Activated CD4-positive, alpha-beta T cell treated with anti-CD3 and anti-CD28 coated beads, Interleukin-2, amount 50 U/mL, for 48 hours (primary cell): ENCODE measurements at places on chromosomes 12 and 14.

GRCh38 chr12:65628061-65628460 is 196.2 kb upstream of the HMGA2 start:
- no peak for DNase-seq

DNA sequence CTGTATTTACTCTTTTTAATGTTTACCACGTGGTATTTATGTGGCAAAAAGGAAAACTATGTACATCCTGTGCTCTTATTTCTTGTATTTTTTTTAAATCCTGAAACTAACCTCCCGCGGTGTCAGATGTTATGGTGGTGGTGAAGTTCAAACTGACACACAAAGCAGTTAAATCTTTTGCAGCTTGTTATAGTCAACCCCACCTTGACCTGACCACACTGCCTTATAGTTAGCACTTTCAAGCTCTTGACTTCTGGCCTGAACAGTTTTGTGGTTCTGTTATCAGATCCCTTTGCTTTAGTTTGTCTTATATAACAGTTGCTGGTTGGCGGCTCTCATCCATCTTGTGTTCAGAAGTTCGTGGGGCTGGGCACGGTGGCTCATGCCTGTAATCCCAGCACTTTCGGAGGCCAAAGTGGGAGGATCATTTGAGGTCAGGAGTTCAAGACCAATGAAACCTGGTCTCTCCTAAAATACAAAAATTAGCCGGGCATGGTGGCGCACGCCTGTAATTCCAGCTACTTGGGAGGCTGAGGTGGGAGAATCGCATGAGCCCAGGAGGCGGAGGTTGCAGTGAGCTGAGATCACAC is 2.1 kb downstream of the UNG start:
- no peak for DNase-seq

GRCh38 chr14:22383515-22384166 is 205.4 kb downstream of the DAD1 start:
- no peak for DNase-seq

GRCh38 chr12:96465896-96466295 is 23.5 kb upstream of the CFAP54 start:
- no peak for DNase-seq

DNA sequence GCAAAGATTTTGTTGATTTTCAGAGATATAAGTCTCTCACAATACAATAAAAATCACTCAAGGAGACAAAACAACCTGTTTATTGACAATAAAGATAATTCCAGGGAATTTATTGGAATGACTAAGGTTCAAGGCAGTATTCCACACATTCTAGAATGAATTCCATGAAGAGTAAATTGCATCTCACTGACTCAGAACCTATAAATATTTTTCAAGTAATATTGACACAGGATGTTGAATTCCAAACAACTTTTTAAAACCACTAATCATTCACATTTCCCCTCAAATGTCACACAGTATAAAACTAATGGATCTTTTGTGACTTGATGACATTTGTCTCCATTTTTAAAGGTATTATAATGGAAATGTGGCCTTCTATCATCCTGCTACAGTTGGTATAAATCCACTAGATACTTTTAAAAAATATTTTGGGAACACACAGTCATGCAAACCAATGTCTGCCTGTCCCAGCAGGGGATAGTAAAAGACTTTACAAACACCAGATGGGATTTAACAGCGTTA is 42.1 kb upstream of the LGR5 start:
- DNase-seq, result no peak

DNA sequence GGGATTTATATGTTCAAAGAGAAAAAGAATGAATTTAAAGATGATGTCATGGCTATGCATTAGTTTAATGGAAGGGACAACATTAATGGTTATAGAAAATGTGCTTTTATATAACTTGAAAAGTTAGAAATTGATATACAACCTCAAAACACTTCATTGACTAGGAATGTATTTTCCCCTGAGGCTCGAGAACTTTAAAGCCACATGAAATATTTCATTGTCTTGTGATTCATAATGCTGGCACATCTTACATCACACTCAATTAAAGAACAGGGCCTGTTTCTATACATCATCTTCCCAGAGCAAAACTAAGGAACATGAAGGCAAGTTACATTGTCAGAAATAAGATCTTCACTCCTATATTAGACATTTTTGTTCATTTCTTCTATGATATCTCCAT is 35.2 kb upstream of the PAWR start:
- no peak for DNase-seq

DNA sequence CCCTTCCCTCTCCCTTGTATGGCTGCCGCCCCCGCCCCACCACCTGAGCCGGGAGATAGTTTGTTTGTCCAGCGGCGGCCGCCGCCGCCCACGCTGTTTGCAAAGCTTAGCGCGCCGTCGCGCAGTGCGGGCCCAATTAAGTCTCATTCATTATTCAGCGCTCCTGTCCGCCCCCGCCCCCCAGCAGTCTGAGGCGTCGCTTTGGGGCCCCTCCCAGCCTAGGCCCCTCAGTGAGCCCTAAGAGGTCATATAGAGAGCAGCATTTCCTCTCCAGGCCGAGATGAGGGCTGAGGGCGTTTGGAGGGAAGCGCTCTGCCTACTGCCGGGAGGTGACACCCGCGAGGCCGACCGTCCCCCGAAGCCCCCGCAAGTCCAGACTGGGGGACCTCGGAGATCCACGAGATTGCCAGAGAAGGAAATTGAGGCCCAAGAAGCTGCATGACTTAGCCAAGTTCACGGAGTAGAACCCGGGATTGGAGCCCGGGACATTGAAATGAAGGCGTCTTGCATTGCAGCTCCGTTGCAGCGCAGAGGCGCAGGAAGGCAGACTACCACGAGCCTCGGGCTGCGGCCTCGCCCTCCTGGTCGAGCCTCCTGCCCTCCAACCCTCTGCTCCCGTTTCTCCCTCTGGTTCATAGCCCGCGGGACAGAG is at the start of gene DNAJC22:
Gene DNAJC22, plus strand, starts transcription at position 230 of the 652 bp plus-strand sequence. CDS start 1,985 bp downstream, outside the sequence.
- DNase-seq, result peak; percentile 34

GRCh38 chr12:56101045-56101444 is 3.3 kb upstream of the PA2G4 start:
- no peak for DNase-seq

- DNase-seq, result no peak
Observed at GRCh38 chr12:14148489-14149270, 167.3 kb upstream of the GRIN2B start.

DNA sequence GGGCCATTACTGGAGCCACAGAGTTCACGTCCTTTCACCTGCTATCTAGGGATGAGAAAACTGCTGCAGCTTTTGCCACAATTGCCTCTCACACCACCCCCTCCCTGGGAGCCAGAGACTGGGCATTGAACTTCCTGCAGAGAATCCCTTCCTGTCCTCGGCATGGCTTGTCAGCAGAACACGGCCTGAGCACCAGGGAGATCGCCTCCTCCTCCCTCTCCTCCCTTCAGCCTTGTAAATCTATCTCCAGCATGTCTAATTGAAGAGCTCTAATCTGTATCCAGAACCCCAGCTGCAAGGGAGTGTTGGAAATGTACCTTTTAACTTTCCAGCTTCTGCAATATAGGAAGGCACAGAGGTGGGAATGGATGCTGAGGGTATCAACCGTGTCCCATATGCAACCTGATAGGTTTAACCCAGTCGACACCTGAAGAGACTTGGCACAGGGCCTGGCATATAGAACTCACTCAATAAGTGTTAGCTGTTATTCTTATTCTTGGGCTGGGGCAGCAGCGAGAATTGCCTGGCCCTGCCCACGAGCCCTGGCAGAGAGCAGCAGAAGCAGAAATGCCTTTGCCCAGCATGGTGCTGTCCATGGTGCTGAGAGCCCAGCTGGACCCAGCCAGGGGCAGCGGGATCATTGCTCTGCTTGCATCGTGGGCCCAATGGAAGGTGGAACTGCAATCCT is 26.8 kb downstream of the TMEM63C start:
- peak; percentile 59 for DNase-seq

DNA sequence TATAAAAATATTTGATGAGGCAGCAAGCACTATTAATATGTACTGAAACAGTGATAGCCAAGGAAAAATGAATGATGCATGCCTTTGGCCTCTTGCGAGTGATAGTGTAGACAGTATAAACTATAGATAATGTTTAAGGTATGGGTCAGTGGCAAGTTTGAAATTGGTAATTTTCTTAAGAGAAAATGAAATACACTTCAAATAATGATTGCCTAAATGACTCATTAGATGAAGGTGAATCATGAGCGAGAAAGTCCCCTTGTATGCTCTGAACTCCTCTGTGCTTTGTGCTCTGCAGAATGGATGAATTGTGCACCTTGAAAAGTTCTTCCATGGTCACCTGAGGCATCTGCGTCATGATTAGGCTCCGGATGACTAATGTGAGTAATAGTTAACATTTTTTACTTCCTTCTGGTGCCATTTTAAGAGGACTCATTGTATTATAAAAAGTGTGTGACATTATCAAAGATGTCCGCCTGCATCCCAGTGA is 84.9 kb upstream of the RTL1 start:
- no peak for DNase-seq

- DNase-seq, result peak; percentile 20
Observed at GRCh38 chr12:27711317-27711682, 668 bp downstream of the MRPS35 start.

DNA sequence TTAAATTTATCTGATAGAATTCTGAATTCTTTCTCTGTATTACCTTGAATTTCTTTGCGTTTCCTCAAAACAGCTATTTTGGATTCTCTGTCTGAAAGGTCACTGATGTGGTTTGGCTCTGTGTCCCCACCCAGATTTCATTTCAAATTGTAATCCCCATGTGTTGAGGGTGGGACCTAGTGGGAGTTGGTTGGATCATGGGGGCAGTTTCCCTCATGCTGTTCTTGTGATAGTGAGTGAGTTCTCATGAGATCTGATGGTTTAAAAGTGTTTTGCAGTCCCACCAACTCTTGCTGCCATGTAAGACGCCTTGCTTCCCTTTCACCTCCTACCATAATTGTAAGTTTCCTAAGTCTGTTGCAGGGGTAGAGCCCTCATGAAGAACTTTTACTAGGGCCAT is 34.1 kb upstream of the OR6J1 start:
- no peak for DNase-seq

DNA sequence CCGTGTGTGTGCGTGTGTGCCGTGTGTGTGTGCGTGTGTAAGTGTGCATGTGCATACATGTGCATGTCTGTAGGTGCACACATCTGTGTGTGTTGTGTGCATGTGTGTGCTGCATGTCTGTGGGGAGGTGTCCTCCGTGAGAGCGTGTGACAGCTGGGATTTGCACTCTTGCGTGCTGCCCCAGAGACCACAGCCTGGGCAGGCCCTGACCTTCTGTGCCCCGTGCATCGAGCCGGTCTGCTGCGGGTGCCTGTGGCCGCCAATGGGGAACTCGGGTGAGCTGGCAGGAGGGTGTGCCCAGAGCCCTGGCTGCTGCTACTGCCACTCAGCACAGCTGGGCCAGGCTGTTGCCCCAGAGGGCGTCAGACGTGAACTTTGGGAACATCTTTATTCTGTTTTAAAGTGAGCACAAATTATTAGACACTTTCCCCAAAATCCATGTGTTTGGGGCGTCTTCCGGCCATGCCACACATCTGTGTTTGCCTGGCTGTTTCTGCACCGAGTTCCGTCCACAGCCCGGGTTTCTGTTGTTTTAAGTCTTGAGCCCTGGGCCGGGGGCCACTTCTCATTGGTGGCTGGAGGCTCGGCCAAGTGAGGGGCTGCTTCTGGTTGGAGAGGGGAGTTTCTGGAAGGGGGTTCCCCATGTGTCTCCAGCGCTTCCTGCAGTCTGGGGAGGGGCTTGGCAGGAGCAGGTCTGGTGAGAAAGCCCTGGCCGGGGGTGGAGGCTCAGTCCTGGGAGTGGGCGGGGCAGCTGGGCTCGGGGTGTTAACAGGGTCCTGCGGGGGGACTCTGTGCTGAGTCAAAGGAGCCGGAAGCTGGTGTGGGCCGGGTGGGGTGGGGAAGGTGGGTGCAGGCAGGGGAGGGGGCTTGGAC is 7.6 kb downstream of the CEP170B start:
- DNase-seq, result no peak

GRCh38 chr14:93706360-93706955 is 81.8 kb downstream of the PRIMA1 start:
- no peak for DNase-seq

GRCh38 chr12:88306471-88307069 is 164.5 kb downstream of the TMTC3 start:
- no peak for DNase-seq

GRCh38 chr12:98745578-98746391 is 100.7 kb downstream of the APAF1 start:
- DNase-seq, result peak; percentile 59

DNA sequence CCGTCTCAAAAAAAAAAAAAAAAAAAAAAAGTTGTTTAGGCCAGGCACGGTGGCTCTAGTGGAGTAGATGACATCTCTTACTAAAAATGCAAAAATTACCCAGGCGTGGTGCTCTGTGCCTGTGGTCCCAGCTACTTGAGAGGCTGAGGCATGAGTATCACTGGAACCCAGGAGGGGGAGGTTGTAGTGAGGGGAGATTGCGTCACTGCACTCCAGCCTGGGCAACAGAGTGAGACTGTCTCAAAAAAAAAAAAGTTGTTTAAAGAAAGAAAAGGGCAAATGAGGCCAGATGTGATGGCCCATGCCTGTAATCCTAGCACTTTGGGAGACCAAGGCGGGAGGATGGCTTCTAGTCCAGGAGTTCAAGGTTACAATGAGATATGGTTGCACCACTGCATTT is 36.6 kb upstream of the SPPL3 start:
- DNase-seq, result no peak

GRCh38 chr12:95335948-95336347 is 118.3 kb downstream of the VEZT start:
- DNase-seq, result no peak

- no peak for DNase-seq
Observed at GRCh38 chr14:71317385-71318096, 410.3 kb downstream of the PCNX1 start.

DNA sequence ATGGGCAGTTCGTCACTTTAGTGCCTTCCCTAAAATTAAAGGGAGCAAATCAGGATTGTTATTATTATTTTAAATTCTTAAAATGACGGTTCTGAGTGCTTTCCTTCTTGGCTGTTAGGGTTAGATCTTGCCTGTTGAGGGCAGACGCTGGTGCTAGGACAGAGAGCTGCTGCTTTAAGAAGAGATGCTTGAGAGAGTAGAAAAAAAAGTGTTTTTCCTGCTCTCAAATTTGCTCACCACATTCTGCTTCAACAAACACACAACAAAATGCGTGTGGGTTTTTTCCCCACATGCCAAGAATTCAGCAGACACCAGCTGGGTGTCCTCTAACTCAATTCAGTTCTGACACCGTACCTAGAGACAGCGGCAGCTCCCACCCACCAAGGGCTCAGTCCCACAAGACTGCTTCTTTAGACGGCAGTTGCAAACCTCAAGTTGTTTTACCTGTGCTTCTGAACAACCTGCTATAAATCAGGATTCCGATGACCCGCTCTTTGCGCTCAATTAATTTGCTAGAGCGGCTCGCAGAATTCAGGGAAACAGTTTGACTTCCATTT is 75.8 kb upstream of the RIN3 start:
- no peak for DNase-seq

GRCh38 chr14:65774041-65774440 is 361.5 kb downstream of the FUT8 start:
- no peak for DNase-seq
